ENCODE measurements at places on chromosomes 2 and 18. TPM values are rescaled to one million over a fixed set of nuclear protein-coding genes. Genes with fewer than 3 reads are reported as not detected.

MROH2A gene
- not detected for total RNA-seq

CRYGD gene
- not detected for total RNA-seq

CRYGC gene
- not detected for total RNA-seq

HOXD3 gene
- not detected for total RNA-seq

G6PC2 gene
- not detected for total RNA-seq

ZSWIM2 gene
- total RNA-seq: not detected

HOXD11 gene
- total RNA-seq: not detected

METTL4 gene
- 12.4 TPM for total RNA-seq

PIK3C3 gene
- total RNA-seq: 52.4 TPM

CAPN14 gene
- total RNA-seq: 0.07 TPM

EVX2 gene
- total RNA-seq: not detected

TMEM18 gene
- 28.3 TPM for total RNA-seq

WNT10A gene
- not detected for total RNA-seq

VAMP8 gene
- total RNA-seq: 33.4 TPM

REG3G gene
- not detected for total RNA-seq

DNA sequence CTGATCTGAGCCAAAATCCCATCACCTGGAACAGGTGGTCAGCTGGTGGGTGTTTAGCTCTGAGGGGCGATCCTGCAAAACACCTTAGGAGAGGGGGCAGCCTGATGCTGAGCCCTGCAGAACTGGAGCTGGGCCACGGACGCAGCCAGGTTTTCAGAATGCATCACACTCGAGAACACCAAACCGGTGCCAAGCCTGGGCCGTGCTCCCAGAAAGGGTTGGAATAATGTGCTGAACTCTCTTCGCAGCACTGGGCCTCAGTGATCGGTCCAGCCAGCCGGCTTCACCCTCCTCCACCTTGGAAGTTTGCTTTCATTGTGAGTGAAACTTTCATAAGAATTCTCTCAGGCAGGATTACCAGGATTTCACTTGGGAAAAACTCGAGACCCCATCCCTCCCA lies 56.5 kb upstream of the TTC39C start:
- H3K36me3 ChIP-seq: no peaks in the 10 kb centered on the region
- no peak overlapping the region for H3K27ac ChIP-seq
- no peak overlapping the region for H3K4me3 ChIP-seq
- no peak for DNase-seq
- peaks cover 5% of the 10 kb centered on the region for H3K4me1 ChIP-seq

GRCh38 chr2:234483568-234484251 lies 13.2 kb downstream of the ARL4C start:
- H3K4me1 ChIP-seq: no peaks in the 10 kb centered on the region
- H3K27me3 ChIP-seq: no peaks in the 10 kb centered on the region
- DNase-seq: peak; percentile 53
- no peak overlapping the region for H3K4me3 ChIP-seq

- H3K36me3 ChIP-seq: no peaks in the 10 kb centered on the region
- H3K27me3 ChIP-seq: no peaks in the 10 kb centered on the region
- no peak overlapping the region for H3K27ac ChIP-seq
Measured at GRCh38 chr18:61735564-61736102, 157.2 kb downstream of the RNF152 start.

GRCh38 chr2:30323499-30323898 lies 92.2 kb downstream of the LBH start:
- no peaks in the 10 kb centered on the region for H3K4me1 ChIP-seq
- DNase-seq: no peak
- no peak overlapping the region for H3K4me3 ChIP-seq

DNA sequence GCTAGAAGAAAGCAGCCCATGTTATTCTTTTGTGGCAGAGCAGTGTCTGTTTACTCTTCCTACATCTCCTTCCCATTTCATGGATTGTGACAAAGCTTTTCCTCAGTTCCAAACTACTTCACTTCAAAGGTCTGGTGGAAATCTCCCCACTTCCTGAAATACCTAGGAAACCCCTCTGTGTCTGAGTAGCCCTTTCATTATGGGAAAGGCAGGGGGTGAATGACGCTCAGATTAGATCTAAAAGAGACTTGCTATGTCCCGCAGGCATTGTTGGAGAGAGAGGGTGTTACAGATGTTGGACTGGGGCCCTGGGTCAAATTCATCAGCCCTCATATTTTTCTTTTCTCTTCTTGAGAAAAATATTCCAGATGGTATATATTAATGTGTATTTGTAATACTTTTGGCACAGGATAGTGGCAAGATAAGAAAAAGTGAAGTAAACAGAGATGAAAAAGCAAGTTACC lies 675.0 kb downstream of the IRS1 start:
- no peak for DNase-seq
- peaks cover 4% of the 10 kb centered on the region for H3K4me1 ChIP-seq
- H3K4me3 ChIP-seq: no peak overlapping the region
- H3K36me3 ChIP-seq: no peaks in the 10 kb centered on the region
- H3K27ac ChIP-seq: no peak overlapping the region
- no peaks in the 10 kb centered on the region for H3K27me3 ChIP-seq

DNA sequence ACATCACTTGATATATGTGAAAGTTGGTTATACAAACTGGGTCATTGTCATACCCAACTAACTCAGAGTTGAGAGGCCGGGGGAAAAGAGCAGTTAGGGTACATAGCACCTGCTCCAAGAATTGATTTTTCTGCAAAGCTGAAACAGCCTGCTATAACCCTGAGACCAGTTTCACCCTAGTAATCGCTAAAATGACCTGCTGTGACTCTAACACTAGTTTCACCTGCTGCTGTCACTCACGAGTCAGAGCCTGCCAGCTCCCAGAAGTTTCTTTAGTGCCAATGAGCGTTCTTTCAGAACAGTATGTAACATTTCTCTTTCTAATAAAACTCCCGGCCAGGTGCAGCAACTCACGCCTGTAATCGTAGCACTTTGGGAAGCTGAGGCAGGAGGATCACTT lies 28.0 kb downstream of the SRSF7 start:
- H3K36me3 ChIP-seq: no peaks in the 10 kb centered on the region
- H3K4me3 ChIP-seq: no peak overlapping the region
- no peak overlapping the region for H3K27ac ChIP-seq
- no peak for DNase-seq
- no peaks in the 10 kb centered on the region for H3K27me3 ChIP-seq
- no peaks in the 10 kb centered on the region for H3K4me1 ChIP-seq

- H3K4me3 ChIP-seq: no peak overlapping the region
- no peak overlapping the region for H3K27ac ChIP-seq
- no peak for DNase-seq
- H3K36me3 ChIP-seq: no peaks in the 10 kb centered on the region
- no peaks in the 10 kb centered on the region for H3K27me3 ChIP-seq
Measured at GRCh38 chr2:151842830-151843690, 14.8 kb upstream of the ARL5A start.

- no peaks in the 10 kb centered on the region for H3K36me3 ChIP-seq
- no peak overlapping the region for H3K27ac ChIP-seq
- no peak overlapping the region for H3K4me3 ChIP-seq
- H3K4me1 ChIP-seq: no peaks in the 10 kb centered on the region
Measured at GRCh38 chr2:42859006-42859552, 66.7 kb upstream of the HAAO start.

DNA sequence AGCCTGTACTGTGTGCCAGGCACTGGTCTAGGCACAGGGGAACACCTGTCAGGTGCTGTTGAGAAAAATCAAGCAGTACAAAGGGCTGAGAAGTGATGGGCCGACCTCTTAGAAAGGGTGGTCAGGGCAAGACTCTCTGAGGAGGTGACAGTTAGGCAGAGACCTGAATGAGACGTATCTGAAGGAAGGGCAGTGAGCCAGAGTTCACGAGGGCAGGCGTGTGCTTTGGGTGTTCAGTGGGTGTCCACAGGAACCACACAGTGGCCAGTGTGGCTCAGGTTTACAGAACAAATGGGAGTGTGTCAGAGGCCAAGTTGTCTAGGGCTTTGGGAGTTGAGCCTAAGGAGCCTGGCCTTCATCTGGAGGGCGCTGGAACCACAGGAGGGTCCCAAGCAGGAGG lies 6.2 kb downstream of the ARMC9 start:
- H3K36me3 ChIP-seq: peaks cover 19% of the 10 kb centered on the region
- no peaks in the 10 kb centered on the region for H3K27me3 ChIP-seq
- H3K4me1 ChIP-seq: no peaks in the 10 kb centered on the region
- DNase-seq: no peak
- no peak overlapping the region for H3K4me3 ChIP-seq

DNA sequence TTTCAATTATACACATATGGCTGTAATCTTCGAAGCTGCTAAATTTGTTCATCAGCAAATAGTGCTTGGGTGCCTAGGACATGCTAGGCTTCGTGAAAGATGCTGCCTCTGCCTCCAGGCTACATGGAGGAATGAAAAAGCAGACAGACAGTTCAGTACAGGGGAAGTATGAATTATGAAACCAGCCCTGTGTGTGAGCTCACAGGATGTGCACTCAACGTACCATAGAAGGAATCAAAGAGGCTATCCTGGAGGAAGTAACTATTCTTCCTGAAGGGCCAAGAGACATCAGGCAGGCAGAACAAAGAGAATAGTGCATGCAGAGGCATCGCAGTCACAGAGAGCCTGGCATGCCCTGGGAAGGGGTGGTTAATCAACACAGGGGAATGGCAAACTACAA lies 61.4 kb downstream of the DYM start:
- H3K27me3 ChIP-seq: no peaks in the 10 kb centered on the region
- no peak for DNase-seq
- H3K27ac ChIP-seq: no peak overlapping the region
- H3K4me1 ChIP-seq: no peaks in the 10 kb centered on the region

DNA sequence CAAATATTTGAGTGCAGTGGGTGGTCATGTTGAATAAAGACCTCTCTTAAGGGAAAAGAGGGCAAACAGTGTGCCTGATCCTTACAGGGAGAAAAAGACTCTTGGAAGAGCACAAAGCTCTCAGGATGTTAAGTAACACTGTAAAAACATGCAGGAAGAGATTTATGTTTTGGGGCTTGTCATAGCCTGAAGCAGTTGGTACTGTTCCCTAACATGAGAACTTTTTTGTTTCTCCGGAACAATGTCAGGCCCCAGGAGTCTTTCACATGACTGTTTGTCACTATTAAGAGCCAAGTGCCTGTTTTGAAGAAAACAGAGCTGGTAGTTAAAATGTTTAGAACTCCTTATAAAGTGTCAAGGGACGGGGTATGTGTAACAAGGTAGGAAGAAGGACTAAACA lies 83.7 kb upstream of the B3GNT2 start:
- H3K4me3 ChIP-seq: no peak overlapping the region
- no peaks in the 10 kb centered on the region for H3K36me3 ChIP-seq
- H3K4me1 ChIP-seq: peaks cover 10% of the 10 kb centered on the region
- no peak for DNase-seq
- H3K27ac ChIP-seq: no peak overlapping the region

GRCh38 chr2:175815537-175815936 lies 186.5 kb downstream of the LNPK start:
- no peak for DNase-seq
- H3K27ac ChIP-seq: no peak overlapping the region
- H3K27me3 ChIP-seq: no peaks in the 10 kb centered on the region
- peaks cover 5% of the 10 kb centered on the region for H3K36me3 ChIP-seq

GRCh38 chr2:130977461-130978050 lies 115.7 kb downstream of the FAM168B start:
- no peak overlapping the region for H3K4me3 ChIP-seq
- peaks cover 4% of the 10 kb centered on the region for H3K36me3 ChIP-seq
- no peaks in the 10 kb centered on the region for H3K4me1 ChIP-seq
- no peak overlapping the region for H3K27ac ChIP-seq
- H3K27me3 ChIP-seq: no peaks in the 10 kb centered on the region
- DNase-seq: no peak

GRCh38 chr18:3447068-3447894 lies 2.7 kb upstream of the TGIF1 start:
- H3K27me3 ChIP-seq: no peaks in the 10 kb centered on the region
- peaks cover 14% of the 10 kb centered on the region for H3K36me3 ChIP-seq
- H3K4me3 ChIP-seq: peak overlapping the region; percentile 98
- H3K4me1 ChIP-seq: peaks cover 13% of the 10 kb centered on the region

- DNase-seq: no peak
- H3K27me3 ChIP-seq: no peaks in the 10 kb centered on the region
- H3K36me3 ChIP-seq: peaks cover 30% of the 10 kb centered on the region
- no peak overlapping the region for H3K27ac ChIP-seq
- H3K4me1 ChIP-seq: no peaks in the 10 kb centered on the region
- H3K4me3 ChIP-seq: no peak overlapping the region
Measured at GRCh38 chr2:214796911-214797310, 12.6 kb downstream of the BARD1 start.

GRCh38 chr18:13558790-13559189 lies 167.6 kb downstream of the FAM210A start:
- no peak overlapping the region for H3K27ac ChIP-seq
- no peak overlapping the region for H3K4me3 ChIP-seq
- no peak for DNase-seq
- no peaks in the 10 kb centered on the region for H3K36me3 ChIP-seq

GRCh38 chr2:111678651-111679050 lies 205.3 kb downstream of the ANAPC1 start:
- H3K4me1 ChIP-seq: no peaks in the 10 kb centered on the region
- H3K36me3 ChIP-seq: peaks cover 9% of the 10 kb centered on the region
- no peaks in the 10 kb centered on the region for H3K27me3 ChIP-seq

GRCh38 chr2:102386867-102387541 lies 31.4 kb downstream of the IL18R1 start:
- no peaks in the 10 kb centered on the region for H3K4me1 ChIP-seq
- H3K27ac ChIP-seq: no peak overlapping the region
- peaks cover 3% of the 10 kb centered on the region for H3K36me3 ChIP-seq
- H3K4me3 ChIP-seq: no peak overlapping the region
- no peak for DNase-seq
- H3K27me3 ChIP-seq: no peaks in the 10 kb centered on the region

DNA sequence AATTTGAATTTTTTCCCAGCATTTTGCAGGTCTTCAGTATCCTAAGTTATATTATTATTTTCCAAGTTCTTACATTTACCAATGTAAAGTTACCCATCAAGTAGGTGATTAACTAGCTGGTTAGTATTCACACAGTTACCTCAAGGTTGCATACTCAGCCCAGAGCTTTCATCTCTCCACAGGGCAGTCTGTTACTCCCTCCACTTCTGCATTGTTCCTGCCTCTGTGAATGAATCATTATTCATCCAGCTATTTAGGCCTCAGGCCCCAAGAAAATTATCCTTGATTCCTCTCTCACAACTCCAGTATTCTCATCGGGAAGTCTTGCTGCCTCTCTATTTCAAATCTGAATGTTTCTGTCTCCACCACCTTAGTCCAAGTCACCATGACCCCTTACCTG lies 92.2 kb downstream of the SMC6 start:
- H3K4me1 ChIP-seq: no peaks in the 10 kb centered on the region
- H3K27ac ChIP-seq: no peak overlapping the region
- no peaks in the 10 kb centered on the region for H3K27me3 ChIP-seq

DNA sequence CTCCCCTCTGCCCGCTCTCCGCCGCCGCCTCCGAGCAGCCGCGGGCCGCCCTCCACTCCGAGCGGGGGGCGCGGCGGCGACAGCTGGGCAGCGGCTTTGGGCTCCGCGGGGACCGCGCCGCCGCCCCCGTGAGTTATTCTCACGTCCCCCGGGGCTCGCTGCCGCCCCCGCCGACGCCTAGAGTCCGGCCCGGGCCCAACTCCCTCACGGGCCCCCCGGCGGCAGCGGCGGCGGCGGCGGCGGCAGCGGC lies 645 bp downstream of the MIB1 start:
- no peak overlapping the region for H3K27ac ChIP-seq
- H3K4me3 ChIP-seq: peak overlapping the region; percentile 92
- H3K4me1 ChIP-seq: no peaks in the 10 kb centered on the region
- peaks cover 5% of the 10 kb centered on the region for H3K36me3 ChIP-seq

- no peaks in the 10 kb centered on the region for H3K4me1 ChIP-seq
- no peaks in the 10 kb centered on the region for H3K27me3 ChIP-seq
- H3K36me3 ChIP-seq: no peaks in the 10 kb centered on the region
- DNase-seq: peak; percentile 68
- no peak within 1 kb of the TSS for H3K27ac ChIP-seq
- peak within 1 kb of the TSS; percentile 63 for H3K4me3 ChIP-seq
Measured at GRCh38 chr2:227871375-227871791, at the start of gene DAW1. TSS of gene DAW1 (plus strand) at chr2:227871631. CDS start at chr2:227871690, 59 bp downstream.

GRCh38 chr2:733001-733400 lies 55.8 kb upstream of the TMEM18 start:
- DNase-seq: no peak
- H3K27me3 ChIP-seq: no peaks in the 10 kb centered on the region
- no peak overlapping the region for H3K4me3 ChIP-seq
- peaks cover 12% of the 10 kb centered on the region for H3K4me1 ChIP-seq
- no peak overlapping the region for H3K27ac ChIP-seq

Data from H9 (cell line).